Stomach (tissue), 19 donors: ENCODE measurements at places on chromosomes 11 and 22. TPM values are rescaled to one million over a fixed set of nuclear protein-coding genes. Genes with fewer than 3 reads are reported as not detected.

SYT7 gene
- 1.3 TPM for total RNA-seq

ZBTB44 gene
- total RNA-seq = 72.8 TPM

KCNK4 gene
- total RNA-seq = not detected

SLC22A6 gene
- not detected for total RNA-seq

HOATZ gene
- not detected for total RNA-seq

CDC42EP1 gene
- 28.6 TPM for total RNA-seq

PGA5 gene
- total RNA-seq = 5,713 TPM

NECTIN1 gene
- total RNA-seq = 6.5 TPM

- no peak for DNase-seq
Measured at GRCh38 chr11:19719960-19720359, 7.3 kb downstream of the NAV2 start.

DNA sequence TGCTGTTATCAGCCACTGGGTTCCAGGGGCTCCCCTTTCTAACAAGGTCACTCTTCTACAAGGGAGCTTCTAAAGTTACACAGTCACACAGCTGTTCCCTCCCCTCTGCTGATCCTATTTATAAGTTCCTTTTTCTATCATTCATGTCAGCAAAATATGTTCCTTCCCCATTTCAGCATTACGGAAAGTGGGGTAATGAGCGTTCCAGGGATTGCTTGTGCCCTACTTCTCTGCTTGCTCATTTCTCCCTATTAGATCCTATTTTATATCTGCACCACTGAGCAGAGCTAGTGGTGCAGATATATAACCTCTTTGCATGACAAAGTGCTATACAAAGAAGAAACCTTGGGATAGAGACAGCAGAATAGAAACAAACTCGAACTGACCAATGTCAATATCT, 22.7 kb upstream of the PLEKHB1 start:
- DNase-seq = peak; percentile 27

GRCh38 chr22:39318507-39319283, 728 bp downstream of the RPL3 start:
- peak; percentile 79 for DNase-seq

GRCh38 chr11:126109941-126110731, 47.5 kb upstream of the CDON start:
- DNase-seq = no peak

DNA sequence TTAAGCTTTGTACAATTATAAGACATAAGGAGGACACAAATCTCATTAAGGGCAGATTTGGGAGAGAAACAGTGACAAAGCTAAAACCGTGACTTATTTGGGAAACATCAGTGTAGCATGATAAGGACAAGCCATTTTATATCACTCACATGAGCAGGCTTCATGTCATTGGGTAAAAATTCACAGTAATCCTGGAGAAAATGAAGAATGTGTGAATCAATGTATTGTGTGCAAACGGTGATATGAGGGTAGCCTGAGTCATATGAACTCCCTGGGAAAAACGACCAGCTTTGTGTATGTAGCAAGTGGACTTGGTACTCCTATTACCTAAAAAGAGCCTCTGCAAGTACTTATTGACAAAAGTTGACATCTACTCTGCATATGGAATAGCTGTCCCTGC, 6.0 kb upstream of the TRIM34 start:
- no peak for DNase-seq

DNA sequence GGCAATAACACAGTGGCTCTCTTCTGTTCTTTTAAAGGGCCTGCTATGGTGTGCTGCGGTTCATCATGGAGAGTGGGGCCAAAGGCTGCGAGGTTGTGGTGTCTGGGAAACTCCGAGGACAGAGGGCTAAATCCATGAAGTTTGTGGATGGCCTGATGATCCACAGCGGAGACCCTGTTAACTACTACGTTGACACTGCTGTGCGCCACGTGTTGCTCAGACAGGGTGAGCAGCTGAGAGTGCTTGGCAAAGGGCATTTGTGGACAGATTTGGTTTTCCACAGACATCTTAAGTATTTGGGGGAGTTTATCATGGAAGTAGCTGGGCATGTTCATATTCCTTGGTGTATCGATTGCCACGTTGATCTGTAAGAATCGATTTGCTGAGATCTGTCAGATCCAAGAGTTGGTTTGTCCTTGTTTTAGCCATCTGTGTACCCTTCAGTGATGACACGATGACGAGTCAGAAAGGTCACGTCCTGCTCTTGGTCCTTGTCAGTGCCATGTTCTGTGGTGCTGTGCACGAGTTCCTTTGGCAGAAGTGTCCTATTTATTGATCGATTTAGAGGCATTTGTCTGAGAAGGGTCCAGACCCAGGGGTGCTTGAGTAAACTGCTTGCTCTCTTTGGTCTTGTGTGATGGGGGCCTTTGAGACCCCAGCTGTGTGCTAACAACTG, 4.8 kb downstream of the RPS3 start:
- DNase-seq = no peak

DNA sequence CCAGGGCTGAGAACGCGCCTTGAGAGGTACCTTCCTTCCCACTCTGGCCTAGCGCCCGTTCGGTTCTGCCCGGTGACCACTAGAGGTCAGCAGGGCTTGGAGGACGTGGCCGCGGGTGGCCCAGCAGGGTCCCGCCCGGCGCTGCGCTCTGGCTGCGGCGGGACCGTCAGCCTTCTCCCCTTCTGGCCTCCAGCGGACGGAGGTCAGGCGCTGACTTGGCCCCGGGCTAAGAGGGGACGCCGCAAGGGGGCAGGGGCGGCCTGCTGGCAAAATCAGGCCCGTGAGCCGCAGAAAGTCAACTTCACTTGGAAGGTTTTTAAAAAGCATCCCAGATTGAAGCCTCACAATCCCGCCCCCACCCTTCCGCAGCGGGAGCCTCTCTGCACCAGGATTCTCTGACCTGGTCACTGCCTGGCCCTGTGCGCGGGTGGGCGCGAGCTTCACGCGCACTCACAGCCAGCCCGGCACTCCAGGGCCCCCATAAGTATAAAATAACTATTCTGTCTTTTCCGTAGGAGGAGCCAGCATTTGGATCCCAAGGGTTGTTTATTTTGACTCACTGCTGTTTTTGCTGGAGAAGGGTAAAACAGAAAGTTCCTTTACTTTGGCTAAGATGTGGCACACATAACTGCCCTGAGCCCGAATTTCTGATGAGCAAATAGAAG, 23.2 kb upstream of the ZBTB16 start:
- peak; percentile 92 for DNase-seq

GRCh38 chr22:28857288-28857687, 26.1 kb upstream of the ZNRF3 start:
- DNase-seq = no peak
